Head of caudate nucleus (tissue), 42 donors: ENCODE measurements at places on chromosomes 13 and 19.

GRCh38 chr13:73011751-73012150, 47.1 kb upstream of the KLF5 start:
- DNase-seq = no peak

GRCh38 chr13:99821741-99822140, 149.8 kb downstream of the ZIC5 start:
- no peak for DNase-seq

GRCh38 chr13:41211062-41211461, 16.7 kb upstream of the KBTBD7 start:
- DNase-seq = no peak

DNA sequence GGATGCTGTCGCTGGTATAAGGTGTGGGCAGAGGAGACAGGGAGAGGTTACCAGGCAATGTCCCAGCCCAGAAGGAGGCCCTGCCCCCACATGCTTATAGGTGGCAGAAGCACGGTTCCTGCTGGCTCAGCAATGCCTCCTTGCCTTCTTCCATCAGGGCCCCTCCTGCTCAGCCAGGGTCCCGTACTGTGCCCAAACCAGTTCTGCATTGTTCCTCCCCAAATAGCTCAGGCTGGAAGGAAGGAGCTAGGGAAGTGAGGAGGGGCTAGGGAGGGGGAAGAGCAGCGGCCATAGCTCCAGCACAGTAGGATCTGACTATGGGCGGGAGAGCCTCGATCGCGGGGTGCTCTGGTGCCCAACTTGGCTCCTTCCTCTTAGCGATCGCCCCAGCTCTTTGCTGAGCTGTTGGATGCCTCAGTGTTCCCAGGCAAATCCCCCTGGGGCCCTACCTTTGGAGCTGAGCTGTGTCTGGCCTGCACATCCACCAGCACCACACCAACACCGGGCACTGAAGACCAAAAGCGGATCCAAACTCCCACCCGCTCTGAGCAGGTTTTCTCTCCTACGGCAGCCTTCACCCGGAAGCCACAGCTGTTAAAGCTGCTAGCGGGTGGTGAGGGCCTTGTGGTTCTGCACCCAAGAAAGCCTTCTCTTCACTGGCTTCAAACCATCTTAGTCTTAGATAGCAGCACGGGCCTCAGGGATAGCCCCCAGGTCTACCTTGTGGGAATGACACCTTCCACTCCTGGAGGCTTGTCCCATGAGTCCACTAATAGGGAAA, 32.1 kb upstream of the PEPD start:
- DNase-seq = no peak

GRCh38 chr13:100798739-100799361, 124.3 kb upstream of the TMTC4 start:
- DNase-seq = no peak

DNA sequence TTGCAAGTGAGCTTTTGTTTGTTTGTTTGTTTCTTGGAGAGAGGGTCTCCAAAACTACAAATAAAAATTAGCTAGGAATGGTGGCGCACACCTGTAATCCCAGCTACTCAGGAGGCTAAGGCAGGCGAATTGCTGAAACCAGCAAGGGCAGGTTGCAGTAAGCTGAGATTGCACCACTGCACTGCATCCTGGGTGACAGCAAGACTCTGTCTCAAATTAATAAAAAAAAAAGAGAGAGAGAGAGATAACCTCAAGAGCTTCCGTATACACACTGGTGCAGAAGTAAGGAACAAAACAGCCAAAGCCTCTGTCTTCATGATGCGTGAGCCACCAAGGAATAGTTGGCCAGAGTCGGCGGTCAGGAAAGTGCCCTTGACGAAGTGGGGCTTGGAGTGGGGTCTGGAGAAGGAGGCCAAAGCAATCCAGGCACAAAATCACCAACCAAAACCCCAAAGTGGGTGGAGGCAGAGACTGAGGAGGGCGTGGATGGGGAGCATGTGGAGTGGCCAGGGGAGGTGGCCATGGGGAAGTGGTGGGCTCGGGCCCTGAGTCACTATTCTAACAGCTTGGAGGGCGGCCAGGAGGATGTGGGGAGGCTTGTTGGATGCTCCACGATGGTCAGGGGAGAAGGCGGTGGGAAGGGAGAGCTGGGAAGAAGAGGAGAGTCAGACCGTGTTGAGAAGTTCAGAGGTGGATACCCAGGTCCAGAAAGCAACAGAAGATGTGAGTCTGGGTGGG, 21.2 kb upstream of the TOMM40 start:
- no peak for DNase-seq

GRCh38 chr19:55341171-55341588, 1.5 kb downstream of the KMT5C start:
- peak; percentile 58 for DNase-seq

- no peak for DNase-seq
Observed at GRCh38 chr19:28012361-28012760, 1200.6 kb downstream of the UQCRFS1 start.

DNA sequence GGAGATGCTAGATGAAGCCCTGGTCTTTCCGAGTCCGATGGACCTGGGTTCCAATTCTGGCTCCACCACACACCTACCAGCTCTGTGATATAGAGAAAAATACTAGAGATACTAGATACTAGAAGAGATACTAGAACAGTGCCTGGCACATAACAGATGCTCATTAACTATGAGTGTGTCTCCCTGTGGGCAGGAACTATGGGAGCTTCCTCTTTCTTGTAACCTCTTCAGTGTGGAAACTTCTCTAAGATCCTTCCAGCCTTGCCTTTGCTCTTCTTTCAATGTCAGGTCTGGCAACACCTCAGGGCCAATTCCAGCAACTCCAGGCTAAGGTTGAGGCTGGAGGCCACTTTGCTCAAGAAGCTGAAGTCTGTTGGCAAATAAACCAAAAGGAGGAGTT, 143.9 kb downstream of the KATNAL1 start:
- no peak for DNase-seq

- no peak for DNase-seq
Observed at GRCh38 chr13:22369840-22370239, 699.0 kb downstream of the FGF9 start.

DNA sequence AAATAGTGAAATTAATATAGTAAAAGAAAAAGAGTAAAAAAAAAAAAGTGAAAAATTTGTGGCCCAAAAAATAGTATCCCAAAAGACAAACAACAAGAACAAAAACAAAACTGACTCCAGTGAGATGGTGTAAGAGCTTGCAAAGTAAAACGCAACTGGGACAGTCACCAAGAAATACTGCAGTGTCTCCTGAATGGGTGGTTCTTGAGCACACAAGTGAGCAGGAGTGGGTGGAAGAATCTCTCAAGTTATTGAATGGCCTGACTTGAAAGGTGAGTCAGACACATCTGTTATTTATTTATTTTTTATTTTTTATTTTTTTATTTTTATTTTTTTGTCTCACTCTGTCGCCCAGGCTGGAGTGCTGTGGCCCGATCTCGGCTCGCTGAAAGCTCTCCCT, 1.9 kb downstream of the ZNF493 start:
- DNase-seq = no peak

GRCh38 chr13:112066624-112067004, 335 bp upstream of the SOX1 start:
- DNase-seq = peak; percentile 83

DNA sequence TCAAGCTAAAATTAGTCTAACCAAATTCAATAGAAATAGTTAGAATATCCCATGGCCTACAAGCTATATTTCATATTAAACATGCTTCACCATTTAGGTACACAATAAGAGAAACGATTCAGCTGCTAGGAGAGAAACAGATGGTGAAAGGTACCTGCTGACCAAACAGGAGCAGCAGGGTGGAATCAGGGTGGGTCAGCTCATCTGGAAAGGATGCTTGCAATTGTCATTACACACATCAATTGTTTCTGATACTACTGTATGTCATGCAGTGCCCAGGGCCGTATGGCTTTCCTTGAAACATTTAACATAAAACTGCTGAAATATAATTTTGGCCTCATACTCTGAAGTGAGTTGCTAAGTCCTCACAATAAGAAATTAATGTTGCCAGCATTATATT, 776.0 kb downstream of the DACH1 start:
- DNase-seq = no peak

GRCh38 chr19:29086182-29086581, 126.8 kb downstream of the UQCRFS1 start:
- no peak for DNase-seq

- DNase-seq = no peak
Observed at GRCh38 chr13:54705738-54706137, 1677.1 kb downstream of the OLFM4 start.

- no peak for DNase-seq
Observed at GRCh38 chr13:107289540-107289939, 721.6 kb upstream of the ARGLU1 start.
